ENCODE measurements at places on chromosomes 5 and 9.

DNA sequence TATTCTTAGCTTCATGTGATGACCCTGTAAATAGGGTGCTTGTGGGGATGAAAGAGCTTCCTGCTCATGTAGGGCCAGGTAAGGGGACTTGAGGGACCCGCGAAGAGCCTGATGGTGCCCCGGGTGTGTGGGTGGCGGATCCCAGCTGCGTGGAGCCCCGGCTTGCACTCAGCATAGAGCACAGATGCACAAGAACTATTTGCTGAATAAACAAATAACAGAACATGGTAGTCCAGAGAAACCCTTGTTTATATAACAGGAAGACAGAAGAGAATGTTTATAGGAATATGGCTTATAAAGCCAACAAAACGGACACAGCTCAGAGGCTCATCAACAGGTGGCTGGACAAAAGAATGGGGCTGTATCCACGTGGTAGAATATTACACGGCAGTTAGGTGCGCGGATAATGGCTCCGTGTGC lies 106.9 kb upstream of the COL5A1 start:
- DNase-seq: no peak

- no peak for DNase-seq
These were observed 64.3 kb downstream of the RXRA start for GRCh38 chr9:134390537-134390936.

DNA sequence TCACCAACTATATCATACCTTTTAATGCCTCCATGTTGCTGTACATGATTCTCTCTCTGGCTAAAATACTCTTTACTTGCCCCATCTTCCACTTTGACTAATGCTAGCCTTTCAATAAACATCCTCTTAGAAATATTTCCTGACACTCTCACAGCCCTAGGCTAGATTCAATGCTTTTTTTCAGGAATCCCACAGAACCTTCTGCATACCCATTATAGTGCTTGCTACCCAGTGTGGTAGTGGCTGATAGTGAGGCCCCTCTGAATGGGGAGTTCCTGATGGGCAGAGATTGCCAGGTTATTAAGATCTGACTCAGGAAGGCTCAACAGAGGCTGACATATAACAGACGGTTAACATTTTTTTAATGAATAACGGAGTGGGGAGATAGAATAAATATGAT lies 11.6 kb downstream of the SSBP2 start:
- no peak for DNase-seq

DNA sequence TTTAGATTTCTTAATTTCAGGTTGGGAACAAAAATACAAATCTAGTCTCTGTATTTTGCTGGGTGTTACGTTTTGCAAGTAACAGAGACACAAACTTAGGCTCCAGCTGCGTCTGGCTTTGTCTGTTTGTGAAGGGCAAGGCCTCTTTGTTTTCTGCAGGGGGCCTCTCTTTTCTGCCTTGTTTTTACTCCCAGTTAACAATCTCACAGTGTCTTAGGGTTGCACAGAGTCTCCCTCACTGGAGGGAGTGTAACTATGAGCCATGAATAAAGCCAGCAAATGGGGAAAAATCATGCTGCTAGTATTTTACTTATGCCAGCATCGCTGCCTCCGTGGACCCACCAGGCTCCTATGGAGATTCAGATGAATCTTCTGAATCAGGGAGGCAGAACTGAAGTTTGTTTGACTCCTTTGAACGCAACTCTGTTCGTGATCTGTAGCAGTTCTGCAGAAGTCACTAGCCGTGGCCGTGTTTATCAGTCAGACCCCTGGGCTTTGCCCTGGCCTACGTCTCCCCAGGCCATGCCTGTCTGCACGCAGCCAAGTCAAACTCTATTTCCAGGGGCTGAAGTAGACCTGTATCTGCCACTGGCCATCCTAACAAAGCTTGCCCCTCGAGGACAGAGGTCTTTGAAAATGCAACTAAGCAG lies 77.2 kb downstream of the ATP10B start:
- peak; percentile 3 for DNase-seq

DNA sequence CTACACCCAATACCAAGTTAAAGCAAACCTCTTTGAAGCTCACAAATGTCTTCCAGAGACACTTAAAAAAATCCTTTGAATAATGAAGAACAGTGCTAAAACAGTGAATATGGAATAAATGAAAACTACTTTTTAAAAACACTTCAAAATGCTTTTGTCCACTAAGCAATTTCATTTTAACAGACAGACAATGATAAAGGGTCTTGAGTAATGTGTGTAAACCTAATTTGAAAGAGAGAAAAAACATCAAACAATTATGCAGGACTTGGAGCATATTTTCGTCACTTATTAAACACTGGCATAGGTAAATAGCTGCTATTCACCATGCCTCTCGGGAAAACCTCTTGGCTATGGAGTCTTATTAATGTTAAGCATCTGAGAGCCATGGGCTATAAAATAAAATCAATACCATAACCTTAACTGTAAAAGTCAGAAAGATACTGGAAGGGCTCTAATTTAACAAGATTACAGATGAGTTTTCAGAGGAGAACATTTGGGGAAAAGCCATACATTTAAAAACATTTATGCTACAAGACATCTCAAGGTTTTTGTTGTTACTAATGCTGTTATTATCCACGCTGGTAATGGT lies 177.8 kb downstream of the NFIB start:
- no peak for DNase-seq

DNA sequence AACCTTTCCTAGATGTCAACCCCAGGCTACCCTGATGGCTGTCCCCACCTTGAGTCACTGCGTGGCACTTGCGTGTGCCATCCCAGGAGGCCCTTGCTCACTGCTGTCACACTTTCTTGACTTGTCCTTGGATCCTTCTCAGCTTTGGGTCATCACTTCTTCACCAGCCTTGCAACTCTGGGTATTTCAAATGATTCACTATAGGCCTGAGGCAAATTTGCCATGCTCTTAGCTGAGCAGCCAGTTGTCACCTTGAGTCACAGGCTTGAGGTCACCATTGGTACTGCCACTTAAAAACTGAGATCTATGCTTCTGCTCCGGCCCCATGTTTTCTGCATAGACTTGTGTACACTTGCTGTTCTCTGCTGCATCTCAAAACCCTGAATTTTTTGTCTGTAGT lies 84.7 kb downstream of the BASP1 start:
- no peak for DNase-seq

DNA sequence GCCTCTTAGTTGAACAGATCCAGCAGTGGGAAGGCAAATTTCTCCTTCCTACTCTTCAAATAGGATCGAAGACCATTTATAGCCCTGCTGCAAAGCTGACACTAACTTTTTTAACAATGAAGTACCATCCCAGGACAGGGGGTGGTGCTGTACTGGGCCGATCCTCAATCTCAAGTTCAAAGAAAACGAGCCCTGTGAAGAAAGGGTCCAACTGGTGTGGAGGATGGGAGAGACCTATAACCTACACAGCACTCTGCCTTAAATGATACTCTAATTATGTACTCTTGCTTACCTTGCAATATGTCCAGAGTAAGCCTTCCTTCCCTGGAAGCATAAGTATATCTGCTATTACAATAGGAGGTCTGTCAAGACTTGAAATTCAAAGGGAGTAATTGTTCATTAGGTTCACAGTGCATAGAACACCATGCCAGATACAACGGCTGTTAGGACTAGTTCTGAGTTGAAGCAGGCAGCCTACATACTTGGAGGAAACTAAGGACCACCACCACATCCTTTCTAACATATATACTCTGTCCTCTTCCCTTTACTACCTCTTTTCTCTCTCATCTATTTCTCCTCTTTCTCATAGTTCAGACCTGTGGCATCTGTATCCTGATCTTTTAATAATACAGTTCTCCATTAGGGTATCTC lies 6.2 kb downstream of the ETF1 start:
- no peak for DNase-seq

DNA sequence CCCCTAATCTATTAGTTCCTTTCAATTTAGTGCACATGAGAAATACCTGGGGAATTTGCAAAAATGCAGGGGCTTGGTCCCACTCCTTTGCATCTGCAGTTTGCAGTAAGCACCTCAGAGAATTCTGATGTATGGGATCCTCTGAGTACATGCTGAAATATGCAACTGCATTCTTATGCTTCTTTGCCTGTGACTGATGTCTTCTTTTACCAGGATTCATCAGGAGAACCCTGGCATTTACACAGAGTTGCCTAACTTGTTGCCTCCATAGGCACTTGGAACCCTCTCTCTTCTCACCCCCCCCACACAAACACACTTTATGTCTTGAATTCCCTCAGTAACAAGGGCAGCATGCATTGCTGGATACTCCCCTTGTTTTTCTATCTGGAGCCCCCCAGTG lies 173.1 kb downstream of the KDM4C start:
- no peak for DNase-seq

DNA sequence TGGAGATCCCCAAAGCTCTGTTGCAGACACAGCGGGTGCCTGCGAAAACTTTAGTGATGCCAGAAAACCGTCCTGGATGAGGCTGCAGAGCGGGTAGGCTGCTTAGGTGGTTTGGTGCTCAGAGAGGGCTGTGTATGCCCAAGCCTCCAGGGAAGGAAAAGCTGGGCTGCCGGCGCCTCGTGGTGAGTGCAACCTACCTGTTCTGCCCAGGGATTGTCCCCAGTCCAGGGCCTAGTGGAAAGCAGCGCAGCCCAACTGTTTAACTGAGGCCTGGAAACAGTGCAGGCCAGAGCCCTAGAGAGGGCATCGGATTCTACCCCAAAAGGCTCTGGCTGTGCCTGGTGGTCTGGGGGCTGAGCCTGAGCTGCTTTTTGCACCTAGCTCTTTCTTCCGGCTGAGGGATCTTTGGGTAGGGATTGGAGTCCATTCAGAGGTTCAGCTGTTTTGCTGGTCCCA lies 2.8 kb downstream of the LMX1B start:
- no peak for DNase-seq

DNA sequence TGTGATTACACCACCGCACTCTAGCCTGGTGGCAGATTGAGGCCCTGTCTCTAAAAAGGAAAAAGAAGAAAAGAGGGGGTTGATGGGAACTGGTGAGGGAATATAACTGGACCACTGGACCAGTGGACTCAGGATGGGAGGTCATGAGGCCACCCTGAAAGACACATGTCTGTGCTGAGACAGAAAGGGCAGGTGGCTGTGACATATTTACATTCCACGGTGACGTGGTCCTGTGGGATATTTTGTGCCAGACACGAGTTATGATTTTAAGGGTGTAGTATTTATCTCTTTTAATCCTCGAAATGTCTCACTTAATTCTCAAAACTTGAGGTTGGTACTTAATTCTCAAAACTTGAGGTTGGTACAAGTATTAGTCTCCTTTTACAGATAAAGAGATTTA lies 32.9 kb downstream of the LHX2 start:
- no peak for DNase-seq

DNA sequence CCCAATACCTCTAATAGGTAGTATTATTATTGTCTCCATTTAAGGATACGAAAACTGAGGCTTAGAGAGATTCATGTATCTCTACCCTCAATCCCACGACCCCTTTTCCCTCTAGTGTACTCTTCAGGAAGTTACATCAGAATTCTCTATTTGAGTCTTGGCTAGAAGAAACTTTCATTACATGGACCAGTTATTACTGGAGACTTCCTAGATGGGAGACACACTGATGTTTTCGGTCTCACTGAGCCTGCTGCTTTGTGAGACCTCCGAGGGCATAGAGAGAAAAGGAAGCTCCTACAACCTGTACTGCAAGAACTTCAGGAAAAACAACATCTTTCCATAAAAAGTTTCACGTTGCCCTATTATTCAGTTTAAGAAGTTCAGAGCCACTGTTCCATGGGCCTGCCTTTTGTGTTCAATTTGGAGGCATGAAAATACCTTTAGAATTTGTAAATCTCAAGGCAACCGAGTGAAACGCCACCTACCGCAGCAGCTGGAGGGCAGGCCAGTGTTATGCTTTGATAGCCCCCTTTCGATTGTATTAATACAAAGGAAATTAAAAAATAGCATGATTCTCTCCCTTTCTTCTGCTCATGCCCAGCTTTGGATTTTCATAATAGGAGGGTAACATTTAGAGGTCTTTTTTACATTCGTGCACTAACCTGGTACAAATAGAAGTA lies 223.3 kb downstream of the EBF1 start:
- DNase-seq: no peak

GRCh38 chr9:125446561-125447094 lies 185.0 kb downstream of the GAPVD1 start:
- DNase-seq: no peak

- DNase-seq: no peak
These were observed at the start of gene THBS4 for GRCh38 chr5:80034962-80035821. Gene THBS4, plus strand, starts transcription at chr5:80035348. Its CDS starts 190 bp downstream, at chr5:80035538.
